ENCODE measurements at places on chromosomes 16 and 17. TPM values are rescaled to one million over a fixed set of nuclear protein-coding genes. Genes with fewer than 3 reads are reported as not detected.

SLX4 gene
- 15.5 TPM for total RNA-seq

CD300C gene
- total RNA-seq, result not detected

CLEC18B gene
- not detected for total RNA-seq

HBA2 gene
- not detected for total RNA-seq

KRT17 gene
- 1.9 TPM for total RNA-seq

PIK3R6 gene
- not detected for total RNA-seq

KRTAP9-9 gene
- total RNA-seq, result not detected

SLFN11 gene
- 45.0 TPM for total RNA-seq

CNTD1 gene
- 0.13 TPM for total RNA-seq

MT4 gene
- total RNA-seq, result not detected

CORO6 gene
- total RNA-seq, result 9.7 TPM

SEPTIN12 gene
- not detected for total RNA-seq

CD300A gene
- total RNA-seq, result 0.21 TPM

ABCA9 gene
- 0.05 TPM for total RNA-seq

FBXW10 gene
- total RNA-seq, result not detected

CSF3 gene
- total RNA-seq, result not detected

BRCA1 gene
- total RNA-seq, result 29.9 TPM

KRT33B gene
- not detected for total RNA-seq

IL21R gene
- 0.10 TPM for total RNA-seq

UMOD gene
- total RNA-seq, result not detected

NR1D1 gene
- total RNA-seq, result 8.8 TPM

KRTAP1-5 gene
- not detected for total RNA-seq

FLOT2 gene
- total RNA-seq, result 110 TPM

PRMT7 gene
- total RNA-seq, result 33.1 TPM

LPO gene
- not detected for total RNA-seq

CPHXL gene
- not detected for total RNA-seq

ARL17A gene
- 12.5 TPM for total RNA-seq

Data from Panc1 (cell line).